ENCODE measurements at places on chromosomes 3 and 15. TPM values are rescaled to one million over a fixed set of nuclear protein-coding genes. Genes with fewer than 3 reads are reported as not detected.
A peak's percentile ranks its signal among the peaks of the same experiment; 100 is the strongest.

DNA sequence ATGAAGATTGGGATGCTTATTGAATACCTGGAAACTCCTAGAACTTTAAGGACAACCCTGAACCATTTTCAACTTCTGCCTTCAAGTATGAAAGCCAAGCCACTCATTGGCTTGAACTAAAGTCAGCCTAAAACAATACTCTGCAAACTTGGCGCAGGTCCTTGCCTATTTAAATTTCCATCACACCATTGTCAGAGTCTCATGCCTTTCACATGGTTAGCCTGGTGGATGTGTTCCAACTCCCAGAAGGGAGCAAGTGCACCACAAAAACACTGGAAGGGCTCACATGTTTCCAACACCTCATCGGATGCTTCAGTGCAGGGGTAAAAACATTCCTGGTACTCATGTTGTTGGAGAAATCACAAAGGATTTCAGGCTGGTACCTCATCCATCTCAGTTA, 511.6 kb upstream of the MDFIC2 start:
- H3K4me3 ChIP-seq: no peak overlapping the region
- no peaks in the 10 kb centered on the region for H3K27me3 ChIP-seq
- no peak overlapping the region for H3K27ac ChIP-seq
- no peak for DNase-seq
- no peaks in the 10 kb centered on the region for H3K4me1 ChIP-seq
- no peaks in the 10 kb centered on the region for H3K36me3 ChIP-seq

GRCh38 chr15:59257140-59257539, 50.5 kb downstream of the LDHAL6B start:
- no peaks in the 10 kb centered on the region for H3K27me3 ChIP-seq
- H3K27ac ChIP-seq: no peak overlapping the region
- peaks cover 21% of the 10 kb centered on the region for H3K36me3 ChIP-seq
- no peak for DNase-seq

- peaks cover 7% of the 10 kb centered on the region for H3K4me1 ChIP-seq
- no peaks in the 10 kb centered on the region for H3K36me3 ChIP-seq
- no peak overlapping the region for H3K4me3 ChIP-seq
- no peaks in the 10 kb centered on the region for H3K27me3 ChIP-seq
These were observed 29.8 kb downstream of the IRAK2 start for GRCh38 chr3:10194328-10195071.

BFSP2 gene
- not detected for total RNA-seq

- no peak overlapping the region for H3K4me3 ChIP-seq
- H3K36me3 ChIP-seq: no peaks in the 10 kb centered on the region
- no peaks in the 10 kb centered on the region for H3K4me1 ChIP-seq
- no peak for DNase-seq
These were observed 29.9 kb upstream of the PFN2 start for GRCh38 chr3:150000641-150001040.

- H3K4me3 ChIP-seq: no peak overlapping the region
- no peaks in the 10 kb centered on the region for H3K27me3 ChIP-seq
- no peaks in the 10 kb centered on the region for H3K36me3 ChIP-seq
- DNase-seq: no peak
- H3K27ac ChIP-seq: no peak overlapping the region
These were observed 8.8 kb upstream of the GRAMD1C start for GRCh38 chr3:113829576-113830354.

- no peaks in the 10 kb centered on the region for H3K27me3 ChIP-seq
- H3K36me3 ChIP-seq: peaks cover 13% of the 10 kb centered on the region
- no peak overlapping the region for H3K27ac ChIP-seq
- DNase-seq: no peak
- no peaks in the 10 kb centered on the region for H3K4me1 ChIP-seq
These were observed 211.3 kb downstream of the MYRIP start for GRCh38 chr3:40020689-40021088.

SETD5 gene
- total RNA-seq: 185 TPM

- no peak overlapping the region for H3K4me3 ChIP-seq
- no peaks in the 10 kb centered on the region for H3K36me3 ChIP-seq
- H3K4me1 ChIP-seq: peaks cover 7% of the 10 kb centered on the region
- no peak overlapping the region for H3K27ac ChIP-seq
- DNase-seq: peak; percentile 50
These were observed 17.9 kb upstream of the CRABP1 start for GRCh38 chr15:78322243-78322642.

DNA sequence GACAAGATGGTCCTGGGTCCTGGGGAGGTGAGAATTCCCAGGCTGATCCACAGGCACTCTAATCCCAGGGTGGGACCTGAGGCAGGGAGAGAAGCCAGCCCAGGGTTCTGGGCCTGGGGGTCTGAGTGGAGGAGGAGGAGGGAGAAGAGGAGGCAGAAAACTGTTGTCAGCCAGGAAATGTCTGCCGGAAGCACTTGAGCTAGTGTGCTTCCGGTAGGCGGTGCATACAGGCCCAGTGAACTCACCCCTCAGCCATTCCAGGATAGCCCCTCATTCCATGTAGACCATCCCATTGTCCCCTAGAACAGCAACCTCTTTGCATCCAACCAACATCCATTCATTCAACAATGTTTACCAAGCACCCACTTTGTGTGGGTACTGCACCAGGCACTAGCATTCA, 47.9 kb upstream of the LCTL start:
- no peaks in the 10 kb centered on the region for H3K27me3 ChIP-seq
- DNase-seq: no peak
- H3K36me3 ChIP-seq: no peaks in the 10 kb centered on the region
- H3K4me3 ChIP-seq: no peak overlapping the region
- H3K4me1 ChIP-seq: 0 out of 2 replicates have a peak, but pooled peaks cover 6% of the 10 kb centered on the region
- no peak overlapping the region for H3K27ac ChIP-seq

DNA sequence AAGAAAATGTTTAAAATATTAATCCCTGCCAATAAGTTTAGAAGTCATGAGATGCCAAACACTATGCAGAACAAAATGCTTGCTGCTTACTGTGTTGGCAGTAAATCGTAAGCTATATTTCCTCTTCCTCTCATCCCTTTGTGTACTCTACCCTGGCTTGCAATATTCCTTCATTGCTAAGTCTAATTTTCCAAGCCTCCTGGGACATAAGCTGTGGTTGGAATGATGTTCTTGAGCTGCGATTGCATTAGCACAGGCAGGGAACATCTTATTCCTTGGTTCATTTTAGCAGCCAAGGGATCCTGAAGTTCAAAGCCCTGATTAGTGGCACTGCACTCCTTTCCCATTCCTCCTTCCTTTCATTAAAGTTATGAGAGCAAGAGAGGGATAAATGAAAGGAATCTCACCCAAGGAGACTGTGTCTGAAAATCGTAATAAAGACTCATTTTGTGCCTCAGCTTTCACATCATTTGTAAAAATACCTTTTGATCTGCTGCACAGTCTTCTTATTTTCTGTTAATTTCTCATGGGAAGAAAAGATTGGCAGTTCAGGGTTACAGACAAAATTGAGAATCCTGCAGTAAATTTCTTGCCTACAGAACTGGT, 535.2 kb downstream of the OCA2 start:
- no peaks in the 10 kb centered on the region for H3K4me1 ChIP-seq
- no peaks in the 10 kb centered on the region for H3K27me3 ChIP-seq
- no peak overlapping the region for H3K27ac ChIP-seq

UTS2B gene
- total RNA-seq: 0.09 TPM

GRM2 gene
- 1.5 TPM for total RNA-seq
